ENCODE measurements at places on chromosomes 3 and 15.
A peak's percentile ranks its signal among the peaks of the same experiment; 100 is the strongest.

- DNase-seq: no peak
These were observed 98.3 kb downstream of the SLC9A9 start for GRCh38 chr3:143749926-143750325.

DNA sequence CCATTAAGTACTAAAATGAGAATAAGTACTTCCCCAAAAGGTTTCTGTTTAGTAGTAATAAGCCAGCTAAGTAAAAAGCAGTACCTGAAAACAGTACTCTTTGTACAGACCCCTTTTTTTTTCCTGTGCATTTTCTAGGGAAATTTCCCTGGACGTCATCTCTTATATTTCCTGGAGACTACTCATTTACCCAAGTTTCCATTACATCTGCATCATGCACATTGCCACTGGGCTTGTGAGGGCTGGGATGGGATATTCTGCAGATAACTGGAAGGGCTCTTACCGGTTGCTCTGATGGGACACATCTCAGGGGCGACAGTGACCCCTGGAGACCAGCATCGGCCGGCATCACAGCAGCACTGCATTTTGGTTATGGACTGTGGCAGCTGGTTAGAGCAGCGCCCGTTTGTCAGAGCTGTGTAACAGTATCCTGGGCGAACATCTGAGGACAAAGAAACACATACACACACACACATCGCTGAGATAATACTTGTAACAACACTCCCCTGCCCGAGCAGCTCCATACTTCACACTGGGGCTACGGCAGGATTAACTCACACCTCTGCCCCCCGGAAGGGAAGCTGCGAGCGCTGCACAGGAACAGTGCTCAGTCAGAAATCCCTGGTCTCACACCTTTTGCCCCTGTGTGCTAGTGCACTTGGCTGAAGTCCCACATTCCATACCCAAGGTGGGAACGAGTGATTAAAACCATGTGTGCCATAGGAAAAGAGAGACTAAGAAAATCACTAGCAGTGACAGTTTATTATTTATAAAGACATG lies 124.9 kb downstream of the FBN1 start:
- no peak for DNase-seq

- no peak for DNase-seq
These were observed 15.3 kb upstream of the TGM5 start for GRCh38 chr15:43281926-43282602.

DNA sequence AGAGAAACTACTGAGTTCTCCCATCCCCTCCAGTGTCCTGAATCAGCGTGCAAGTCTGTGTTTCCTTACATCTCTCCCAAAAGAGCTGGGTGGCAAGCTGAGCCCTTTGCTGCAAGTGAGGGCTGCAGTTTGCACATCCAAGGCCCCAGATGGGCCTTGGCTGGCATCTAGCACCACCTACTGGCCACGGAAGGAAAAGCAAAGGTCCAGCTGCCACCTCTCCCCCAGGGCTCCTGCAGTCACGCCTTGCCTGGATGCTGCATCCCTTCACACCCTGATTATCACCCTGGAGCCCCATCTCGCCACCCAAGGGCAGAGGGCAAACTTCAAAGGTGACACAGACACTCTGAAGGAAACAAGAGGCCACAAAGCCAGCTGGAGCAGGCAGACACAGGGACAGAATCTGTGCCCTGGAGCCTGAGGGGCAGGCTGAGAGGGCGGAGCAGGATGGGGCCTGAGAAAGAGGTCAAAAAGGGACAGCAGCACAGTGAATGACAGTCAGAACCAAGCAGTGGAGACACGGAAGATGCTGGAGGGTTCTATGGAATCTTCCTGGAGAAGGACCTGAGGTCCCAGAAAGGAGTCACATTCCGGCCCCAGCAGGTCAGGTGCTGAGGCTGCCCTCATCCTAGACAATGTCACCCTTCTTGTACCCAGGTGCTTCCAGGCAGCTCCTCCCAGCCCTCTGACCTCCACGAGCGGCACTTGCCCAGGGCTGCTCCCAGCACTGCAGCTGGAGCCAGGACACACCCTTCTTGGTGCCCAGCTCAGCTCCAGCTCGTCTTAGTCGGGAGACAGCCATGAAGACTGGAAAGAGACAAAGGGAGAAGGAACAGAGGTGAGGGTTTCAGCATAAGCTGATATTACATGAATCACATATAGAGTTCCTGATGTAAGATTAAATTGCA lies 18.3 kb upstream of the NTRK3 start:
- DNase-seq: peak; percentile 37

DNA sequence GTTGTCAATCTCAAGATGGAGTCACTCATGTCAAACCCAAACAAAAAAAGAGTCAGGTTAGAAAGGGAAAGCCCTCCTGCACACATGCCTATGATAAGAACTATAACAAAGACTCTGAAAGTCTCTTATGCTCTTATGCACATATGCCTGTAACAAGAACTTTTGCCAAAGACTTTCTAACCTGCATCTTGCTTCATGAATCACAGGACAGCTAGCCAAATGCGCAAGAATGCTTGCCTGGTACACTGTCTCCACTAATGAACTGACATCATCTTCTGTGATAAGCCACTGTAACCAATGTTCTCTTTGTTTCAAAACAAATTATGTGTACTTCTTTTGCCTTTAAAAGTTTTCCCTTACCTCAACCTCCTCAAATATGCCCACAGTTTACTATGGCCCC lies 18.2 kb upstream of the EHHADH start:
- DNase-seq: no peak

DNA sequence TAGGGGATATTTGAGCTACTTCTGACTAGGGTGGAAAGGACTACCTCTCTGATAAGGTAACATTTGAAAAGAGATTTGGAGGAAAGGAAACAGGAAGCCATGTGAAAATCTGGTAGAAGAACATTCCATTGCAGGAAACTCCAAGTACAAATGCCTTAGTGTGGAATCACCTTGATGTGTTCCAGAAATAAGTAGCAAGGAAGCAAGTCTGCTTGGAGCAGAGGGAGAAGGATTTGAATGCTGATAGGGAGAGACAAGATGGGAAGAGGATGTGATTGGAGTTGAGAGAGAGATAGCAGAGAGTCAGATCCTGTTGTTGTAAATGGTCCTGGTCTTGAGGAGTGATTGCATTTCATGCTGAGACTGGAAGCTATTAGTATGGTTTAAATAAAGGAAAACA lies 335.1 kb upstream of the DCBLD2 start:
- no peak for DNase-seq

- no peak for DNase-seq
These were observed 5.1 kb downstream of the RNU6-1 start for GRCh38 chr15:67834581-67835296.

DNA sequence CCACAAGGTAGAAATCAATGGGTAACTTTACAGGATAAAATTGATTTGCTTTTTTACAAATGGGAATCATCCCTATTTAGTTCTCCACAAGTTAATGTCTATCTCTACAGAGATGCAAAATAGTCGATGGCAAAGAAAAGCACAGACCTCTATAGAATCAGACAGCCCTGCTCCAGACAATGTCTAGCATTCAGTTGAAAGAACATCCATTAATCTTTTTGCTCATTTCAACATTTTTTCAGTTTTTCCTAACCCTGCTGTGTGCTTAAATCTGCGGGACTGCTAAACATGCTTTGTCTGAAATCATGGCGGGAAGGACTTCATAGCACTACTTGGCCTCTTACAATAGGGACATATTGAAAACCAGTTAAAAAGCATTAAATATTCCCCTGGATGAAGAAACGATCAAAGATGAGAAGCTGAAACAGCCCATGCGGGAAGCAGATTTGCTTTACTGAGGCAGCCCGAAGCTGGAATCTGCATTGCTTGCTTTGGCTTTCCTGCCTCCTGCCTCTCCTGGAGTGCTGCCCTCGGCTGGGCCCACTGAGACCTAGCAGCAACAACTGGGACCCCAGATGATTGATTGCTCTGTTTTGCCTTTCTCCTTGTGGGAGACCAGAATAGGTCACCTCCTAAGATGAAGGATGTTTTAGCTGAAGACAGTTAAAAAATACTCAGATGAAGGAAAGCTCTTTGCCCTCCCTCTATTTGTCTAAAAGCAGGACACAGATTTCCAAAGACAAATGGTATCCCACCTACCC lies 38.5 kb upstream of the RASGRP1 start:
- DNase-seq: no peak

GRCh38 chr3:21944251-21944650 lies 193.2 kb upstream of the ZNF385D start:
- DNase-seq: no peak

DNA sequence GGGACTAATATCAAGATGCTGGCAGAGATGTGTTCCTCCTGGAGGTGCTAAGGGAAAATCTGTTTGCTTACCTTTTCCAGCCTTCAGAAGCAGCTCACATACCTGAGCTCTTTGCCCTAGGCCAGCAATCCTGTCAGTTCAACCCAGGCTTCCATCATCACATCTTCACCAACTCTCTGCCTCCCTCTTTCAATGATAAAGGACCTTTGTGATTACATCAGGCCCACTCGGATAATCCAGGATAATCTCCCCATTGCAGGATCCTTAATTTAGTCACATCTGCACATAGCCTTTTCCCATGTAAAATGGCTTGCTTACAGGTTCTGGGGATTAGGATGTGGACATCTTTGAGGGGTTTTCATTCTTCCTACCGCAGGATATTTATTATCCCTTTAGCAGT lies 58.3 kb downstream of the NSUN3 start:
- DNase-seq: no peak

- DNase-seq: no peak
These were observed 284.2 kb downstream of the ROBO2 start for GRCh38 chr3:77324105-77324504.

Data from stimulated activated CD4-positive, alpha-beta T cell treated with anti-CD3 and anti-CD28 coated beads, Interleukin-12 subunit alpha, Interleukin-12 subunit beta, amount 100 ng/mL, for 24 hours (primary cell).